ENCODE measurements at places on chromosomes 5 and 9.

- no peak for DNase-seq
These were observed 4.5 kb downstream of the PHF24 start for GRCh38 chr9:34962546-34962945.

DNA sequence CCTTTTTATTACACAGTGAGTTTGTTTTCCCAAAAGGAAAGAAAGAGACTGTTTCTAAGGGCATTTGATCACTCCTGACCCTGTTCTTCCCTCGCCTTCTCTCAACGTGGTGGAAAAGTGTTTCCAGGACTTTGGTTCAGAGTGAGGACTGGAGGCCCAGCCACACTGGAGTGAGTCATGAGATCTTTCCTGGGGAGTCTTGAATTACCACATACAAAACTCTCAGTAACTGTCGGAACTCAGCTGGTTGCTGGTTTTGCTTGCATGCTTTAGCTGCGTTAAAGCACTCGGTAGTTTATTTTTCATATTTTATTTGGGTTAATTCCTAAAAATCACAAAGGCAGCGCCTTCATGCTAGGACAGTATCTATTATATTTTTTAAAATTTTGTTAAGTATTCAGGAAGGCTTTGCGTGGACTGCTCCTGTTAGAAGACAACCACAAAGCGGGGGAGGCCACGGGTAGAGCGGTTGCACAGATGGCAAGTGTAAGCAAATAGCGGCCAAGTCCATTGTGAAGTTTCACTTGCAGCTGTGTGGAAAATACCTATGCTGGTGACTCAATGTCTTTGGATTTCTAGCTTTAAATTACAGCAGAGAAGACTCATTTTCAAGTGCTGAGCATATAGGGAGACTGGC is 77.7 kb downstream of the ARSB start:
- no peak for DNase-seq

- no peak for DNase-seq
These were observed 103.5 kb upstream of the APC start for GRCh38 chr5:112634166-112634565.

DNA sequence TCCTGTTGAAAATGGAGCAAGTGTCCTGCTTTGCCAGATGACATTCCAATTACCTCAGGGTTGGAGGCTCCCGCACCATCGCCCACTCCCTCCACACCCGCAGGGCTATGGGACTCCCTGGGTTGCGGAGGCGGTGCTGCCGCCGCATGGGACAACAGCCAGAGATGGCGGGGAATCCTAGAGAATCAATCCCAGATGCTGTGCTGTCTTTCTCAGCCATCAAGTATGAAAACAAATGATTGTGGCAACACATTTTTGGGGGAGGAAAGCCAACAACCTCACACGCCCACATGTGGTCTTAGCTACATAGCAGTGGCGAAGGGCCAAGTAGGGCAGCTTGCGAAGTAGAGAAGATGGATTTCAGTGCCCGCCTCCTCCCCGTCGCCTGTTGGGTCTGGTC is 46.7 kb downstream of the IL31RA start:
- DNase-seq: no peak

DNA sequence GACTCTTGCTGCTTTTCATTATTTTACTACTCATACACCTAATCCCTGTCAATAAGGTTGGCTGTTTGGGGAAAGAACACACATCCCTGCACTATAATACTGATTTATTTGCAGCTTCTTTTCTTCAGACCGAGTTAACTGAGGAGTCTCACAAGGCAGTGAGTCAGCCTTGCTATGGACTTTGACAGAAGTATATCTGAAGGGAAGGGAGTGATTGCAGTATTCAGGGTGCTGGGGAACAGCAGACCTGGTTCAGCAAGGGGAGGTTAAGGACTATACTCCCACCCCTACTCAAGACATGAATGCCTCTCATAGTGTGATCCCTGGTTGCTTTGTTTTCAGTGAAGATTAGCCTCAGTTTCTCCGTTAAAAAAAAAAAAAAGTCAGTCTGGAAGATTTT is 99.8 kb downstream of the TLE4 start:
- DNase-seq: no peak

DNA sequence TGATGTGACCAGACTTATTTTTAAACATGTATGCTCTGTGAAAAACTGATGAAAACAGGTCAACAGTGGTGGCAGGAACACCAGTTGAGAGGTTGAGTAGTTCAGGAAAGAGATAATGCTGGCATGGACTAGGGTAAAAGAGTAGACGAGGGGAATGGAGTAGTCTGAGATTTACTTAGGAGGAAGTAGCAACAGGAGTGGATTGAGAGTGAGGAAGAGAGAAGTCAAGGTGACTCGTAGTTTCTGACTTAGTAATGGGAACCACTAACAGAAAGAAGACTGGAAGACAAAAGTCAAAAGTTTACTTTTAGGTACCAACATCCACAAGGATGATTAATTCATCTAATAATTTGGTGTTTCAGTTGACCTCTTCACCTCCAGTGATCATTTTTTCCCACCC is 3.6 kb downstream of the SRA1 start:
- DNase-seq: no peak

GRCh38 chr9:742914-743589 is 98.4 kb upstream of the DMRT1 start:
- no peak for DNase-seq

DNA sequence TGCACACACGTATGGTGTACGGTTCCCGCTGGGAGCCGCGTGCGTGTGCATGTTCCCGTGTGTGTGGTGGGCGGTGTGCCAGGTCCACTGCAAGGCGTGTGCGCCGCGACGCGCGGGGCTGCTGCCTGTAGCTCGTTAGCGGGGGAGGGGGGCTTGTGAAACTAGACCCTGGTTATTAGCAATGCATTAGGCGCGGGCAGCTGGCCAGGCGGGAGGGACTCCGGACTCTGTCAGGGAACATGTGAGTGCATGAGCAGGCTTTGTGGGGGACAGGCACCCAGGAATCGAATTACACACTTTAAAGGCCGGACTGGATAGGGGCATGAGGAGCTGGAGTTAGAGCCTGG is 32.2 kb upstream of the ENHO start:
- DNase-seq: no peak

GRCh38 chr5:173535976-173536639 is 80.3 kb downstream of the BOD1 start:
- no peak for DNase-seq

DNA sequence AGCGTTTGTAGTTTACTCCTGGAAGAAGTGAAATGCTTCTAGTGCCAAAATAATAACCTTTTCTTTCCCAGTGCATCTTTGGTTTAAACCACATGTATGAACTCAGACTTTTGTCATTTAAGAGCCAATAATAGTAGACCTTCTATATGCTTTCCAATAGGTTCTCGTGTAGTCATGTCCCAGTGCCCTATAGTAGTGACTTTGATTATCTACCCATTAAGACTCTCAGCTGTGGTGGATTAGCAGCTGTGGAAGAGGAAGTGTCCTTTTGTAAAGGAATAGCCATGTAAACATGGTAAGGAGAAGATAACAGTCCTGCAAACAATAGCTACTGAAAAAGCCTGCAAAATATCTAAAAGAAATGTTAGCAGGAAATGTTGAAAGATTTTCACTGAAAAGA is 765.3 kb downstream of the MTRR start:
- DNase-seq: no peak

DNA sequence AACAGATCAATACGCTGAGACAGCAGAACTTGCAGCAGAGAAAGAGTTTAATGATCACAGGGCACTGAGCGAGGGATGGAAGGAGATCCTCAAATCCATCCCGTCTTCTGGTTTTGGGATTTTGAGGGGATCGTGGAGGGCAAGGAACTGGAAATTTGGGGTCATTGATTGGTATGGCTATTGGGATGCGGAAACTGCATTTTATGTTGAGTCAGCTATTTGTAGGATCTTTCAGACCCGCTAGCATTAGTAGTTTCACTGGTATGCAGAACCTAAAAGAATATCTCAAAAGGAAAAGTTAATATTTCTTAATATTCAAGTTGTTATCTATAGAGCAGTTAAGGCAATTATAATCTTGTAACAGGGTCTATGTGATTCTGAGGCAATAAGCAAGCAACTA is 771.7 kb upstream of the CTNND2 start:
- DNase-seq: no peak

DNA sequence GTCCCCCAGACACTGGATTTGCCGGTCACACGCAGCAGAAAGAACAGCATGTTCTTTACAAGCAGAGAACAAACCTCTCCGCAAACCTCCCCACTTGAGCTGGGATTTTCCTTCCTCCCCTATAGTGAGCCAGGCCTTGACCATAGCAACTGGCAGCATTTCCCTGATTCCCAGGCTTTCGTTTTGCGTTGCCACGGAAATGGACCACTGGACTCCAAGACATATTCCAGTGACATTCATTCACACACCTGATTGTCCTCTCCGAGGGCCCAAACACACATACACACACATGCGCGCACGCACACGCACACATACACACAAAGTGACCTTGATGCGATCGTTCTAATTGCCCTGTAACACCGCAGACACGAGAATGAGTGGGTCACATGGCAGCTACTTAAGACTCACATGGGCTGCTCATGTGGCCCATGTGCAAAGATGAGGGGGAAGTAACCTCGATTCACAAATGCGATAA is 80.9 kb upstream of the CPEB4 start:
- no peak for DNase-seq

- no peak for DNase-seq
These were observed 162.1 kb downstream of the ARL15 start for GRCh38 chr5:54148067-54148845.

DNA sequence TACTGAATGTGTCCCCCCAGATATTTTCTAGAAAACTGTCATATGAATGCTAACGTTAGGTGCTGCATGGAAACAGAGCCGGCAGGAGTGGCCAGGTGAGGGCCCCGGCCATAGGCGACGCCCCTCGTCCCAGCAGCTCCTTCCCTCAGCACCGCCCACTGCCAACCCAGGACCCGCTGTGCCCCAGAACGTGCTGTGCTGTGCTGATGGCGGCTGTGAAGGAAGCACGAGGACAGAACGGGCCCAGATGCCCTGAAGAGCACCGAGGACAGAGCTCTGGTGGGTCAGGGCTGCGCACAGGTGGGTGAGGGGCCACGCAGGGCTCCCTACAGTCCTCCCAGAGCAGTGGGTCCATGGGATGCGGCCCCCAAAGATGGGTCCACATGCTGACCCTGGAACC is 30.3 kb downstream of the LPCAT1 start:
- no peak for DNase-seq

DNA sequence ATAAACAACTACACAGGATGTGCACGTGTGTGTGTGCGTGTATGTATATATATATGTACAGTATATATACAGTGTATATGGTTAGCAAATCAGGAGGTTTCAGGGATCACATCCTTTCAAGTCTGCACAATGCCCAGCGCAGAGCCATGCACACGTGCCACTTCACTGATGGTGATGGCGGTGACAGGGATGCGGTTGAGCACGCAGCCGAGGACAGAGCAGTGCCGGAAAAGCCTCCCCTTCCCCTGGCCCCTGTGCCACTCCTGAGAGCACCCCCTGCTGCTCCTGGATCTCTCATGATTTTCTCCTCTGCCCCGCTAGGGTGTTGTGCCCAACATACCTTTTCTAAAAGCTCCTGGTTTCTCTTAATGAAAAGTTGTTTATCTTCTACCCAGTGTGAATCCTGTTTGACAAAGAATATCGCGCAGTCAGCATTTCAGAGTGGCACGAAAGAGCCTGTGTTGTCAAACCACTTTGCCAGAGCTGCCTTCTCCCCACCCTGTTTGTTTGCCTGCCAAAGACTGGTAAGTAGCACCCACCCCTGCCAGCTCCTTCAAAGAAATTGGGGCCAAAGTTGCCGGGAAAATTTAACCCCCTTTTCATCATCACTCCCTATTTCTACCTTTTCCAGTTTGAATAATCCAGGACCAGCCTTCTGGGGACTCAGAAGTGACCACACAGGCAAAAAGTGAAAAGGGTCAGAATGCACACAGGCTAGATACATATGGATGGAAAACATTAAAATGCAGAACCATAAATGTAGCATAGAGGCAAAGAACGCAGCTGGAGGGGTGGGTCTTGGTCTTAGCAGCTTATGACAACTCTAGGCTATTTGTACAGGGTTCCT is 126.2 kb upstream of the DPYSL3 start:
- no peak for DNase-seq

DNA sequence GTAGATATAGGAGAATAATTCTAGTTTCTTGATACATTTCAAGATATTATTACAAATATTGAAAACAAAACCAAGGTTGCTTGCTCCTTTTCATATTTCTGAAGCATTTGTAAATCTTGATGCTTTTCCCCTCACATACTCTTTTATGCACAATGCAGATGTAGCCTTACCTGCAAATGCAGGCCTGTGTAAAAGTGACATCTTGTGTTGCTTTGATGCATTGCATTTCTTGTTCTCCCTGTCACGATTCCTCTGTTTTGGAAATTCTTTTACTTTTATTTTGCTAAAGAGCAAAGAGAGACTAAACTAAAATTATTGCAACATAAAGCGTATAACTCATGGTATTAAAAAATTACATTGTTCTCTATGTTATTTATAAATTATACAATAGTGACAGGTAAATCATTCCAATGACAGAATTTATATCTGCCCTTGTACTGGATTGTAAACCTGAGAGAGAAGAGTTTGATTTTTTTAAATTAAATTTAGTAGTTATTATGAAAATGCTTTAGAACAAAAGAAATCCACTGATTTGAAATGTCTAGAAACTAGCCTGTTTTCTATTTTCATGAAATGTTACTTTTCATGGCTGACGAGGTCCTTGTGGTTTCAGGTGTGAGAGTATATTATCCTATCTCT is 970.0 kb downstream of the MAT2B start:
- no peak for DNase-seq

DNA sequence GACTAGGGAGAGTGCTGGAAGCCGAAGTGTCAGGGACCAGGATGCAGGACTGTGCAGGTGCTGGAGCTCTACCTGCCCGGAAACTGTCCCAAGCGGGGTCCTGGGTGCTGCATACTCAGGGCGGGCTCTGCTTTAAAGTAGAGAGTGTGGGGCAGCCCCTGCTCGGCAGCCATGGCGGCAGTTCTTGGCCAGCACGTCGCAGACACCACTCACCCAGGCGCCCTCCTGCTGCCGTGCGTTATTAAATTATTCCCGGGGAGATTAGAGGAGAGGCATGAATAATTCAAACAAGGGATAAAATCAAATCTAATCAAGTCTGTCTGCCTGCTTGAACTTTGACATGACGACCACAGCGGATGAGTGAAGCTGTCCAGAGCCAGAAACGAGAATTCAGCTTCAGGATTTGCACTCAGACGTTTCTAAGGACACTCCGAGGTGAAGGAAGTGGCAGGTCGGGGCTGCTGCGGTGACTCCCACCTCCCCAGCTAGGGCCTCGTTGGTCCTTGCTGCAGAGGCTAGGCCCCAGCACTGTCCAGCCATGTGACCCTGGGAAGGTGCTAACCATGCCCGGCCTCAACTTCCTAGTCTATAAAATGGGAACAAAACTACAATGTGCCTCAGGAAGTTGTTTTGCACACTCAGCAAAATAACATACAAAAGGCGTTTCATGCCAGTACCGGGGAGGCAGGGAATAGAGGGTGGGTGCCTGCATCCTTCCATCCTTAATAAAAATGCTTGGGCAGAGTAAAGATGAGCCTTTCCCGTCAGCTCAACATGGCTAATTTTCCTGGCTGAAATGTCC is 91.3 kb upstream of the ADAMTS2 start:
- DNase-seq: no peak

GRCh38 chr9:105114964-105115728 is 129.3 kb upstream of the SLC44A1 start:
- no peak for DNase-seq

GRCh38 chr9:70034271-70034711 is 9.4 kb upstream of the MAMDC2 start:
- DNase-seq: no peak

GRCh38 chr9:79140751-79141150 is 431.0 kb upstream of the TLE4 start:
- no peak for DNase-seq

Data from GM06990 (cell line).